ENCODE measurements at places on chromosomes 3 and 15.

DNA sequence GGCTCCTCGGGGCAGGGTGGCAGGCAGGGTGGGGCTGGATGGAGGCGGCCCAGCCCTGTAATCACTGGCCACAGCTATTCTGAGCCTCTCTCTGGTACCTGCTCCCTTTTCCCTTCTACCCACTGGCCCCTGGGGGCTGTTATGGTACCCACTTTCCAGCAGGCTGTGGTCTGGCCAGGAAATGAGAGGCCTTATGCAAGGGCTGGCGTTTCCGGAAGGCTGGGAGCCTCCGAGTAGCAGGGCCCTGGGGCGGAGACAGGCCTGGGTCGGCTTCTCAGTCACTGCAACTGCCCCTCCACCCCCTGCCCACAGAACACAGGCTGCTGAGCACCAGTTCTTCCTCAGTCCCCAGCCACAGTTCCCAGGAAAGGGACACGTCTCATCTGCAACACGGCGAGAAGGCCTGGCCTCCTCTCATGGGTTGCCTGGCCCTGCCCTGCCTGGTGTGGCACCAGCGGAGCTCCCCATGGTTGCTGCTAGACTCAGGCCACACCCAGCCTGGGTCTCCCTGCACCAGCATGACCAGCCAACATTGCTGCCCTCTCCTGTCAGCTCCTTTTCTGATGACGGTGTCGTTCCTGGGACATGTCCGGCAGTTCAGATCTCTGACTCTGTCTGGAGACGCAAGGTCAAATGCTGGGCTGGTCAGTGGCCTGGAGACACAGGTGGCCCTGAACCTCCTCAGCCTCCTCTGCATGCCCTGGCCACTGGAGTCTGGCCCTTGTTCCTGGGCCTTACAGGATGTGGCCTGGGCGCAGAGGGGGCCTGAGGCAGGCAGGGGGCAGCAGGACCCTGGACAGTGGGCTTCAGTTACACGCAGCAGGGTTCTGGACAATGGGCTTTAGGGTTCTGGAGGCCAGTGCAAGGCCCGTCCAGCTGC lies 6.5 kb downstream of the CHST13 start:
- no peak for DNase-seq

GRCh38 chr3:195210266-195210973 lies 60.5 kb downstream of the XXYLT1 start:
- no peak for DNase-seq

GRCh38 chr3:187098923-187099512 lies 40.3 kb downstream of the RPL39L start:
- DNase-seq = no peak

- no peak for DNase-seq
These were observed 36.1 kb upstream of the CTXND1 start for GRCh38 chr15:80288131-80288530.

DNA sequence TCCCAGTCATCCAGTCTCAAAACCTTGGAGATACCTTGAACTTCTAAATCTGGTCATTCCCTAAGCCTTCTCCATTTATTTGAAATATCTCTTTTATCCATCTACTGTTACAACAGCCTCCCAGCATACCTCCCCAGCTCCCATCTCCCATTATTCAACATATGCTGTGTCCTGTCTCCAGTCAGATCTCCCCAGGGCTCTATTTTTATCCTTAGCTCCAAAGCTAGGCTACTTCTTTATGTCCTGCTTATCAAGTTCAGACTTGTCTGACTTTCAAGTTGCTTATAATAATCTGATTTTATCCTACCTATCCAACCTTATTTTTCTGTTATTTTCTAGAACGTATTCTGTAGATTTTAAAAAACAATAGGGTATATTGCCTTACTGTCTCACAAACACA lies 44.2 kb downstream of the IQGAP1 start:
- no peak for DNase-seq

All from activated CD4-positive, CD25-positive, alpha-beta regulatory T cell (primary cell).